ENCODE measurements at places on chromosomes 12 and 14.

DNA sequence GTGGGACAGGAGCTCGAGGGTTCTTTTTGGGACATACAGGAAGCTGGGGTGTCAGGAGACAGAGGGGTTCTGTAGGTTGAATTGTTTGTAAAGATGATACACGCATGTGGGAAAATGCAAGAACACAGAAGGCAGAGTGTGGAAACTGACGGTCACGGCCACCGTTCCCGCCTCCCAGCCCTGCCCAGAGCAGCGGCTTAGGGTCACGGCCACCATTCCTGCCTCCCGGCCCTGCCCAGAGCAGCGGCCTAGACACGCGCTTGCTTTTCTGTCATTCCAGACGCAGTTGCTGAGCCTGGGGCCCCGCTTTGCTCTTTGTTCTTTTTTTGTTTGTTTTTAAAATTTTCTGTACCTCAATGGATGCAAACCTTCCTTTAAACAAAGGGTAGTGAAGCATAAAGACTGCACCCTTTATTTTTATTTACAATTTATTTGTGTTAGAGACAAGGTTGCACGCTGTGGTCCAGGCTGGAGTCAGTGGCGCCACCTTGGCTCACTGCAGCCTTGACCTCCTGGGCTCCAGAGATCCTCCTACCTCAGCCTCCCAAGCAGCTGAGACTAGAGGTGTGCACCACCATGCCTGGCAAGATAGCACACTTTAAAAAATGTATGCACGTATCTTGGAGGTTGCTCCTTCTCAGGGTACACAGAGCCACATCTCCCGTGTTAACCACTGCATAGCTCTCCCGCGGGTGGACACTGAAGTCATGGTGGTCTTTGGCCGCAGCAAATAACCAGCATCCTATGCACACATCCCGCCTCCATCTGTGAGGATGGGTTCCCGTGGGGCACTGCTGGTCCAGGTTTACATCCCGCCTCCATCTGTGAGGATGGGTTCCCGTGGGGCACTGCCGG lies 142.3 kb downstream of the ADGRD1 start:
- no peak for DNase-seq

DNA sequence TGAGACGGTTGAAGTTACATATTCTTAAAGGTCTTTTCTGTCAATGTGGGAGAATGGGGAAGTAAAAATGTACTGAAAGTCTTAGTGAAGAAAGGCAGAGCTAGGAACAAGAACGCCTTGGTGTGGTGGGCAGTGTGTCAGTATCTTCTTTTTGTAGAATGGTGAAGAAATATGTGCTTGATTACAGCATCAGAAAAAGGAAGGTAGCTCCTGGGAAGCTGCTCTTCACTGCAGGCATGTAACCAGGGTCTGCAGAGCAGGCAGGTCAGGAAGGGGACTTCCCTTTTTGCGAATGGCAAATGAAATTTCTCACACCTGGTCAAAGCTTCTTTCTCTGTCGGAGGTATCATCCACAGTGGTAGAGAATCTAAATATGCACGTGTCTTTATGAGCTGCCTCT lies 226.2 kb downstream of the ADAMTS20 start:
- DNase-seq, result no peak

GRCh38 chr12:89507015-89507824 lies 17.4 kb downstream of the GALNT4 start:
- DNase-seq, result no peak

DNA sequence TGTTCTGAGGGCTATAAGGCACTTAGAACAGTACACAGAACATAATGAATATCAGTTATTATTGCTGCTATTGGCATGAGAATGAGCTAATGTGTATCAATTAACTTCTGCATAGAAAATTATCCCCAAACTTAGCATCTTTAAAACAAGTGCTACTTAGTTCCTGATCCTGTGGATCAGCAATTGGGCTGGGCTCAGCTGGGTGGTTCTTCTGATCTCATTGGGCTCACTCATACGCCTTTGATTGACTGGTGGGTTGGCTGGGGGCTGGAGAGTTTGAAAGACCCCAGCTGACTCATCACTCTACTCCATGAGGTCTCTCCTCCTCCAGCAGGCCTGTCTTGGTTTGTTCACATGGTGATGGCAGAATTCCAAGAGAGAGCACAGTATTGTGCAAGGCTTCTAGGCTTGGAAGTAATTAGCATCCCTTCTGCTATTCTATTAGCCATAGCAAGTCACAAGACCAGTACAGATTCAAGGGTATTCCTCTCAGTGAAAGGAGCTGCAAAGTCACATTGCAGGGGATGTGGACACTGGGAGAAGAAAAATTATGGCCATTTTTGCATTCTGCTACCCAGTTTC lies 27.2 kb upstream of the HSPB8 start:
- DNase-seq, result no peak

GRCh38 chr14:64970776-64971477 lies 1.2 kb downstream of the RAB15 start:
- DNase-seq, result no peak

DNA sequence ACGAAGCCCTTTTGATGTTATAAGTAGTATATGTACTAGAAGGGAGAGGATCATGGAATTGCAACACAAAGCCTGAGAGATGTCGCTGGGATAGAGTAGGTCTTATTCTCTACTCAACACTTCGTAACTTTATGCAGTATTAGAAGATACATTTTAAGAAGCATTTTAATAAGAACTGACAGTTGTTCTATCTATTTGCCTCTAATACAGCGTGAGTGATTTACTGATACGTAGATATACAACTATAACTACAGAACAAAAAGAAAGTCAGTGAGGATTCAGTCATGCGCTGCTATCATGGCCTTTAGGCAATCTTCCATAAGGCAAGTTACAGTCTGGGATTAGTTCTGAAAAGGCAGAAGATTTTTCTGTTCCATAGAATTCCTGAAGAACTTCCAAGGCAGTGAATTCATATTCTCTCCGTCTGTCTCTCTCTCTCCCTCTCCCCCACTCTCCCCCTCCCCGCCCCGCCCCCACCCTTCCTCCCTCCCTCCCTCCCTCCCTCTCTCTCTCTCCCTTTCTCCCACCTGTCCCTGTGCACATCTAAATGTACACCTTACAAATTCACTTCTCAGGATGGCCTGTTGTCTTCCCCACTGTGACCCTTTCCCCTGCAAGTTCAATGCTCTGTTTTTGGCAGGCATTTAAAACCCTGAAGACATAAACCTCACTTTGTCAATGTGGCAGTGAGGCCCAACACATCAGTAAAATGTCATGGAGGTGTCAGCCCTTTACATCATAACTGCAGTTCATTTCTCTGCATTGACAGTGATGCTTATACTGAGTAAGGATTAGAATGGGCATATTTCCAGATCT lies 470.6 kb downstream of the EGLN3 start:
- no peak for DNase-seq

DNA sequence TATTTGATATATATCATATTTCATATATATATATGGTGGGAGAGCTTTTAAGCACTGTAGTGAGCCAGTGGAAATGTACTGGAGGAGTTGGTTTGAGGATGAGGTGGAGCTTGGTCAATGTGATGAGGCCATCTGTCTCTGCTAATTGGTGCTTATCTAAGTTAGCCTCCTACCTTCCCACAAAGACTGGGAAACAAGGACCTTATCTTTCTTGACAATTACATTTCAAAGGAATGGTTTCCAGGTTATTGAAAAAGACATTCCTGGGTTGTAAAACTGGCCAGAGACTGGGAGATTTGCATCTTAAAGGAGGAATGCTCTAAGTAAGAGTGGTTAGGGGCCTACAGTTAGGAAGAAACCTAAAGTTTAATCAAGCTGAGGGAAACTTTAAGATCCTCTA lies 212.8 kb upstream of the SYT1 start:
- no peak for DNase-seq
